Epithelial cell of proximal tubule (primary cell): ENCODE measurements at places on chromosomes 5 and 9. TPM values are rescaled to one million over a fixed set of nuclear protein-coding genes. Genes with fewer than 3 reads are reported as not detected.

The LECT2 gene
- total RNA-seq = not detected in 2 replicates

The MROH2B gene
- total RNA-seq = not detected in 2 replicates

The LCN9 gene
- not detected in 2 replicates for total RNA-seq

The SPINK6 gene
- not detected in 2 replicates for total RNA-seq

The PCDHB5 gene
- 0.22 and 0.63 TPM in 2 replicates for total RNA-seq

The TMC1 gene
- total RNA-seq = not detected in 2 replicates

The SPAAR gene
- total RNA-seq = 0.29 TPM in 1 of 2 replicates, not detected in the other

The ZNF483 gene
- total RNA-seq = 2.2 and 2.5 TPM in 2 replicates

The SAXO1 gene
- not detected in 2 replicates for total RNA-seq

The FAM151B gene
- 0.06 and 0.51 TPM in 2 replicates for total RNA-seq

The RCL1 gene
- total RNA-seq = 16.9 and 23.4 TPM in 2 replicates
